ENCODE measurements at places on chromosomes 12 and 14.

DNA sequence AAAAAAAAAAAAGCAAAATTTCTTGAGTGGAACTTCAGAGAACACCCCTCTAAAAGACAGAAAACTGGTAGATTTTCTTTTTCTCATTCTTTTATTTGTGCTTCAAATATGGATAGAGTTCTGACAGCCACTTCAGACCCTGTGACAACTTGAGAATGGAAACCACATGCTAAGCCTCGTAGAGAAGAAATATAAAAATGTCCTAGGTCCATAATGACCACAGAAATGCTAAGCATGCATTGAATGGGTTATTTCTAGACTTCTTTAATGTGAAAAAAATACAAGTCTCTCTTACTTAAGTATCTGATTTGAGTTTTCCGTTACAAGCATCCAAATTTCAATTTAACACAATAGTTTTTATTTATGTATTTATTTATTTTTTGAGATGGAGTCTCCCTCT lies 28.3 kb upstream of the DIO2 start:
- DNase-seq = no peak

- no peak for DNase-seq
Measured at GRCh38 chr14:23580152-23580926, 1.7 kb upstream of the JPH4 start.

GRCh38 chr12:70605976-70606375 lies 31.3 kb downstream of the PTPRB start:
- DNase-seq = no peak

DNA sequence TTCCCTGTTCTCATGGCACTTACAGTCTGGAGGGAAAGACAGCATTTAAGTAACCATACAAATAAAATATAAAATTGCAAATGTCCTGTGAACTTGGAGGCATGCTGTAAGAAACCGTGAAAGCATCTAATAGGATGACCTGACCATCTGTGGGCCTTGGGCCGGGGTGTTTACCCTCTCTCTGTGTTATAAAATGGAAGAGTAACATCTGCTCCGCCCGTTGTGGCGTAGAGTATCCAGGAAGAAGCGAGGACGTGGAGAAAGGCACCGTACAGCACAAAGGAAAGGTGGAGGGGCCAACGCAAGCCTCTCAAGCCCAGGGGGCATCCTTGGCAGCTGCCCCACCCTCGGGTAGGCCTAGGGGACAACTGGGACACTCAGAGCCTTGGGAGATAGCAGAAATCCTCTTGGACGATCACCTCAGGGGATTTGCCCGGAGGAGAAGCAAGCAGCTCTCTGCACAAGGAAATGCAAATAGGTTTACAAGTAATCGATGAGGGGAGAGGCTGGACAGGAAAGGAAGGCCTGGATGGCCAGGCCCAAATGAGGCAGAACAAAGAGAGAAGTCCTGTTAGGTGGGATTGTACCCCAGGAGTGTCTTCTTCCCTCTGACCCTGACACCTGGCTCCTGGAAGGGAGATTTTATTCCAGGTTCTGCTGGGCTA lies 26.2 kb downstream of the VSX2 start:
- no peak for DNase-seq

- no peak for DNase-seq
Measured at GRCh38 chr12:82883394-82884355, 197.0 kb downstream of the TMTC2 start.

- DNase-seq = no peak
Measured at GRCh38 chr12:23947395-23947794, 2.1 kb downstream of the SOX5 start.

DNA sequence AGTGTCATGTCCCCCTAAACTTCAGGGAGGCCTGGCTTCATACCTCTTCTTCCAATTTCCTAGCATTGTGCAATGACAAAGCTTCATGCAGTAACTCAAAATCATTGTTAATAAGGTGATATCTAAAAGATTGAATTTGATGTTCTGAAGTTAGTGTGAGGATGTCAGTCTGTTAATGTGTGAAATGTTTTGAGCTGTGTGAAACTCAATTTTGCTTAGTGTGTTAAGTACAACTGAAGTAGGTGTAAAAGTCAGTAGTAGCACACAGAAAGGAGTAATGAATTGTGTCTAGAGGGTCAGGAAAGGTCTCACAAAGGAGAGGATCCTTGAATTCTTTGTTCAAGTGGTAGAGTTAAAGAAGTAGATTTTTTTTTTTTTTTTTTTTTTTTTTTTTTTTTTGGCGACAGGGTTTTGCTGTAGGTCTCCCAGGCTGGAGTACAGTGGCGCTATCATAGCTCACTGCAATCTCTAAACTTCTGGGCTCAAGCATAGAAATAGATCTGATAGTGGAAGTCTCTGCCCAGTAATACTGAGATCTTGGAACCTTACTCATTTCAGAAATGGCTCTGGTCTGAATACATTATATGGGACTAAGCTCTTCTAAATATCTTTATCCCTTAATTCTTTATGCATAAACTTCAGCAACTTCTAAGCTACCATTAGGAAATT lies 63.9 kb downstream of the FUT8 start:
- no peak for DNase-seq

- no peak for DNase-seq
Measured at GRCh38 chr14:64729386-64730060, 25.3 kb downstream of the PLEKHG3 start.

- DNase-seq = peak; percentile 74
Measured at GRCh38 chr12:106841510-106842302, 67.2 kb downstream of the RIC8B start.

DNA sequence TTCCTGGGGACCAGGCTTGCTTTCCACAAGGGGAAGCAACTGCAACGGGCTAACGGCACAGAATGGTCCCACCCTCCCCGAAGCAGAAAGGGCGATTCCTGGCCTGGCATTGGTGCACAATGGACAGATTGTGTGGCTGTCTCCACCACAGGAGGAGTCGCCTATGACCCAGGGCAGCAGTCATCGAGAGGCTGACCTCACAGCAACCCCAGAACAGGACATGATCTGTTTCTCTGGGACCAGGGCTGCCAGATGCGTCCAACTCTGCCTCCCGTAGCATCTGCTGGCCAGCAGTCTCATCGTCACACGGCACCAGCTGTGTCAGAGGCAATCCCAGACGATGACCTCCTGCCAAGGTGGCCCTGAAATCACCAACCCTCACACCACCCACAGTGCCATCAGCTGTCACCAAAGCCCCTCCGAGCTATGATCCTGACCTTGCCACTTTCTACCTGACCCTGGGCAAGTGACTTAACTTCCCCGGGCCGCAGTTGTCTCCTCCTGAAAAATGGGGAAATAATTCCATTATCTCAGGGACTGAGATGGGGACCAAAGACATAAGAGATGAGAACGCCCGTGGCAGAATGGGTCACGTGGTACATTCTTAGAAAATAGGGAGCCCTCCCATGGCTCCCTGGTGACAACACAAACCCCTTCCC lies 86.7 kb downstream of the CHGA start:
- DNase-seq = no peak

GRCh38 chr12:94954029-94954685 lies 49.3 kb downstream of the NDUFA12 start:
- no peak for DNase-seq

GRCh38 chr12:42669553-42669952 lies 80.0 kb upstream of the PRICKLE1 start:
- no peak for DNase-seq

- peak; percentile 52 for DNase-seq
Measured at GRCh38 chr12:106281056-106281782, 21.3 kb upstream of the TCP11L2 start.

DNA sequence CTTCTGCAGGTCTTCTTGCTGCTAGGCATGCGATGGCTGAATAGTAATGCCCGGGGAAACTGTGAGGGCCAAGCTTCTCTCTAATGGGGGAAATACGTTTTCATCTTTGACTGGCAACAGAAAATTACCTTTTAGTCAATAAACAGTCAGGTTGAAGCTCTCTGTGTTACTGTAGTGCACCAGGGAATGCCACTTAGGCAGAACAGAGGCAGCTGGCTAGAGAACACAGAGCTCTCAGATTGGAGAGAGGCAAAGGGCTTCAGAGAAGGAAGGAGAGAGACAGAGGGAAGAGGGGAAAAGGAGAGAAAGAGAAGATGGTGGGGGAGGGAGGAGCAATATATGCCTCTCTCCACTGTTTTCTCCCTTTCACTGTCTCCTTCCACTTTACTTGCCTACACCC lies 6.7 kb downstream of the HSD17B6 start:
- peak; percentile 22 for DNase-seq

DNA sequence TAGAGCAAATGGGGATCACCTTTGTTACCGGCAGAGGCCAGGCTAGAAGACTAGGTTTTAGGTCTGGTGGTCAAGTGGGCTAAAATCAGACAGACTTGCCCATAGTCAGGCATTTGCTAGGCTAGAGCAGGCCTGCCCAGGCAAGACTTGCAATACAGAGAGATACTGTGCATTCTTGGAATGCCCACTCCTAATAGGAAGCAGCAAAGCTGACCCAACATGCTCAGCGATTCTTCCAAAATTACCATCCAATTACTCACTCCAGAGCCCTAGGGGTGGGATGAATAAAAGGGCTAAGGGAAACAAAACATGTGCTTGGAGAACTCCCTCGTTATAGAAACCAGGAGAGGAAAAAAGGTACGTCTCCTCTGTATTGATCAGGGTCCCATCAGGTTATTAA lies 187.8 kb upstream of the AMIGO2 start:
- DNase-seq = no peak

DNA sequence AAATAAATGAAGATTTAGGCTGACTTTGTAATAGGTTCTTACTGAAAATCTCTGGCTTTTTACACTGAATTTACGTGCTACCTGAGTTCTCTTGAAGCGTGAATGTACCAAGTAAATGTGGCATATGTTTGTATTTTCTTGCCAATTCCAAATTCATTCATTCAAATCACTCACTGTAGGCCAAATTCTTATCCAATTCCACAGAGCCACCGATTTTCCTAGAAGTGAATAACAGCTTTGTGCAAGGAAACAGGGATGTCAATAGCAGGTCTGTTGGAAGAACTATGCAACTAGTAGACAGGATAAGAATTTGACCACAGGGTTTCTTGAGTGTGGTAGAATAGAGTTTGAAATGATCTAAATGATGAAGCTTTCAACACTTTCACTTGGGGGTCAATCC lies 86.8 kb downstream of the SOX5 start:
- DNase-seq = no peak

GRCh38 chr12:51188359-51189051 lies 15.6 kb upstream of the TFCP2 start:
- DNase-seq = no peak

DNA sequence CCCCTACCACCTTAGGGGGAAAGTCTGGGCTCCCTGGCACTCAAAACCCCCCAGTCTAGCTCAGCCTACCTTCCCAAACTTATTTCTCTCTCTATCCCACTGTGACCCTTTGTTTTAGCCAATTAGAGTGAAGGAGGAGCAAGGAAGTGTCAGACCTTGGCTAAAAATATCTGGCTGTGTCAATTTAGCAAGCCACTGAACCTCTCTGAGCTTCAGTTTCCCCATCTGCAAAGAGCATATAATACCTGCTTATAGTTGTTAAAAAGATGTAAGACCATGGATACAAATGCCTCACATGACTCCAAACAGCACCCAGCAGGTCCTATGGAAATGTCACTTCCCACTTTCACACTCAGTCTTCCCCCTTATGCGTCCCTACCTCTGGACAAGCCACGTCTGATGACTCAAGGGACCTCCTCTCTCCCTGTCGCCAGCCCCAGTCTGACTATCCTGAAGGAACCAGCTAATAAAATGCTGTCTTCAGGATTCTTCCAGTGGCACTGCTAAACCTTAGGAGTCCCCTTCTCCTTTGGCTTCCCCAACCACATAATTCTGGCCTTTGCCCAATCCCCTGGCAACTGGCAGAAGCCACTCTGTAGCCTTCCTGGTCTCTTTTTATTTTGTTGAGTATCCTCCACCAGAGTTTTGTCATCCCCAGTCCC lies 19.3 kb downstream of the FOXN3 start:
- DNase-seq = no peak

DNA sequence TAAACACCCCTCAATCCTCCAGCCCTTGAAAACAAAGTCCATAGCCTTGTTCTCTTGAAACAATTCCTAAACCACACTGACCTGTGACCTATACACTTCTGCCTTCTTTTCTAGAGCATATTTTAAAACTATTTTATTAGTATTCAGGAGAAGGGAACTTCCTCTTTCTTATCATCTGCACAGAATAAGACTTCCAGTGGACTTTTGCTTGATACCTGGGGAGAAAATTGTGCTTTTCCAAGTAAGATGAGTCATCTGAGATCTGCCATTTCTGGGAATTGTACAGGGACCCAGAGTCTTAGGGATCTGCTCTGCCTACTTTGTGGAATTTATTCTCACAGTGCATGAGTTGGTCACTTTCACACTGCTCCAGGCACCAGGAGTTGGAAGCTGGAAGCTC lies 10.5 kb upstream of the WNT5B start:
- DNase-seq = no peak

DNA sequence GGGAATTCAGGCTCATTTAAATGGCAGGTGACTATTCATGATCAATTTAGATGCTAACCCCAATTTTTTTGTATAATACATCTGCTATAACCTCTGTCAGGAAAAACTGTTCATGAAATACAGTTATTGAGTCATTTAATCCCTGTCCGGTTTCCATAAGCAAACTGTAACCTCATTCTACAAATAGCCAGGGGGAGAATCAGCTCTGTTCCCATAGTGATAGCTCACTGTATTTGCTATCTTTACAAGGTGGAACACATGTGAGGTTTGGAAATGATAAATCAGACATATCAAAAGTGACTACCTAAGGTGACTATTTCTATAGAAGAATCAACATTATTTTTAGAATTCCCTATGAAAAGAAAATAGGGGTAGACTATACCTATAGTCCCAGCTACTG lies 38.6 kb upstream of the VPS33A start:
- DNase-seq = peak; percentile 87

GRCh38 chr12:43760396-43760795 lies 1.6 kb downstream of the IRAK4 start:
- DNase-seq = no peak

DNA sequence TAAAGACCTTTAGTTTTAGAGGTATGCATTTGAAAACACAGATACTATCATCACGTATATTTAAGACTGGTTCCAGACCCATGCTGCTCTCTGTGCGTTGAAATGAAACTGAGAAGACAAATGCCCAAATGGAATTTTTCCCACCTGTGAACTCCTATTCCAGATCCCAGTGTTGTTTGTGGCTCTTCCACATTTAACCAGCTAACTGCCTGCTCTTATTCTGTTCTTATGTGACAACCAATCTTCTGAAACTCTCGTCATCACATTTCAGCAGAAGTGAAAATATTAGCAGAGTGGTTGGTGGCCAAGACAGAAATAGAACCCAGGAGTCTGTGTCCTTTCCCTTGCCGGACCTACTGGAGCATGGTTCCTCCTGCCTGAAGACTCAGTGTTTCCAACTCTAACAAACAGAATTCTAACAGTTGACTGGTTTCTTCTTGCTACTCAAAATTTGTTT lies 460.2 kb downstream of the RAD51B start:
- no peak for DNase-seq

- DNase-seq = no peak
Measured at GRCh38 chr12:124530637-124531263, 36.7 kb downstream of the NCOR2 start.

GRCh38 chr14:24971255-24971654 lies 78.7 kb downstream of the STXBP6 start:
- DNase-seq = no peak

- no peak for DNase-seq
Measured at GRCh38 chr14:51677738-51678137, 26.0 kb downstream of the FRMD6 start.

- no peak for DNase-seq
Measured at GRCh38 chr12:18580291-18580690, 157.5 kb downstream of the PLCZ1 start.

Data from NCI-H1417 (cell line).